ENCODE measurements at places on chromosomes 1 and 21.

DNA sequence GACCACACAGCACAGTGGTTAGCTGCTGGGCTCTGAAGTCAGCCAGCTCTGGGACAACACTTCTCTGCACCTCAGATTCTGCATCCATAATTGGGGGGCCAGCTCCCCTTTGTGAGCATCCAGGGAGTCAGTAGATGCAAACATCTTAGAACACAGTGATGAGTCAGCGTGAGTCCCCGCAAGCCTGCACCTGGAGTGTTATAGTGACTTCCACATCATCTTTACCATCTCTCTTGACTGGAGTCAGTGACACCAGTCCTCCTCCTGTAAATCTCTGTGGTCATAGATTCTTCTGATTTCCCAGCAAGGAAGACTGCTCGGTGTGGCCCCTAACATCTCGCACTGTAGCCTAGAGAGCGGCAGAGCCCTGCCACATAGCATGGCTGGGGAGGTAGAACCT is 13.9 kb upstream of the EDN2 start:
- no peak for DNase-seq

- DNase-seq, result no peak
These were observed 306.4 kb downstream of the DUSP10 start for GRCh38 chr1:221435504-221435904.

DNA sequence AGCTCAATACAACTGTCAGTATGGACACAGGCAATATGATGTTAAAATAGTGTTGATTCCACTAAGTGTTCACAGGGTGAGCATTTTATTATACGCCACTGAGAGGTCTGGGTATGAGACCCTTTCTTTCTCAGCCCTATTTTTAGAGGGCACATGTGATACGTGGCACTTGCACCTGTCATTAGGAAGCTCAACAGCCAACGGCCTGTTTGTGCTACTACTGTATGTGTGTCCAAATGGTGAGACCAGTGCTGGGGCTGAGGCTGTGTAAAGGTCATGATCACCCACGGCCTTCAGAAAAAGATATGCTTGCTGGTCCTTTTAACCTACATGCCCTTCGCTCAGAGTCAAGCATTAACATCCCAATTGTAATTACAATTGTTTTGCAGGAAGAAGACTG is 176.2 kb downstream of the DUSP10 start:
- no peak for DNase-seq

GRCh38 chr1:5161372-5161771 is 507.0 kb downstream of the AJAP1 start:
- no peak for DNase-seq

DNA sequence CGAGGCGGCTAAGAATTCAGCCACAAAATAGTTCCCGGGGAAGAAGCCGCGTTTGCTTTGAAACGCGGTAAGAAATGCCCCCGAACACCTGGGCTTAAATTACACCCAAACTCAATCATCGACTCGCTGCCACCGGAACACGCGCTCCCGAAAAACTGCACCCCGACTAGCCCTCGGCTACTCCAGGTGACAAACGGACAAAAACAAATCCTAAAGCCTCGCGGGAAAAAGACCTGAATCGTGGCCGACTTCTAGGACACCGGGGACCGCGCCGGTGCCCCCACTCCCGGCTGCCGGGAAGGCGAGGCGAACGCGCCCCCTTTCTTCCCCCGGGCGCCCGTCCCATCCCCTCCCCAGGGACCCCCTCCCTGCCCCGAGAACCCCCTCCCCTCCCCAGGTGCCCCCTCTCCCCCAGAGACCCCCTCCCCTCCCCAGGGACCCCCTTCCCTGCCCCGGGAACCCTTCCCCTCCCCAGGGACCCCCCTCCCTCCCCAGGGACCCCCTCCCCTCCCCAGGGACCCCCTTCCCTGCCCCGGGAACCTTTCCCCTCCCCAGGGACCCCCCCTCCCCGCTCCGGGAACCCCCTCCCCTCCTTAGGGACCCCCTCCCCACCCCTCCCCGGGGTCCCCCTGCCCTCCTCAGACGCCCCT is 628 bp downstream of the C1orf159 start:
- DNase-seq, result no peak

All from effector CD4-positive, alpha-beta T cell (primary cell).